ENCODE measurements at places on chromosomes 7 and 10.
A peak's percentile ranks its signal among the peaks of the same experiment; 100 is the strongest.

DNA sequence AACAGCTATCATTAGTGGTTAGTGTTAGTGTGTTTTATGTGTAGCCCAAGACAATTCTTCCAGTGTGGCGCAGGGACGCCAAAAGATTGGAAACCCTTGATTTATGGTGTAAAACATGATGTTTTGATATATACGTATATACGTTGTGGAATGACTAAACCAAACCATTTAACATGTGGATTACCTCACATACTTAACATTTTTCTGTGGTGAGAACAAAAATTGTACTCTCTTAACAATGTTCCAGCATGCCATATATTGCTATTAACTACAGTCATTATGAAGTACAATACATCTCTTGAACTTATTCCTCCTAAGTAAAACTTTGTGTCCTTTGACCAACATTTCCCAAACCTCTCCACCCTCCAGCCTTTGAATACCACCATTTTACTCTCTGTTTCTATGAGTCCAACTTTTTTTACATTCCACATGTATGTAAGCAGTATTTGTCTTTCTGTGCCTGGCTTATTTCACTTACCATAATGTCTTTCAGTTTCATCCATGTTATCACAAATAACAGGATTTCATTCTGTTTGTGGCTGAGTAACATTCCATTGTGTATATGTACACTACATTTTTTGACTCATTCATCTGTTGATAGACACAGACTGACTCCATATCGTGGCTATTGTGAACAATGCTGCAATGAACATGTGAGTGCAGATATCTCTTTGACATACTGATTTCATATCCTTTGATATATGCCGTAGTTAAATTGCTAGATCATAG, 42.2 kb upstream of the MAGI2 start:
- no peak for DNase-seq

DNA sequence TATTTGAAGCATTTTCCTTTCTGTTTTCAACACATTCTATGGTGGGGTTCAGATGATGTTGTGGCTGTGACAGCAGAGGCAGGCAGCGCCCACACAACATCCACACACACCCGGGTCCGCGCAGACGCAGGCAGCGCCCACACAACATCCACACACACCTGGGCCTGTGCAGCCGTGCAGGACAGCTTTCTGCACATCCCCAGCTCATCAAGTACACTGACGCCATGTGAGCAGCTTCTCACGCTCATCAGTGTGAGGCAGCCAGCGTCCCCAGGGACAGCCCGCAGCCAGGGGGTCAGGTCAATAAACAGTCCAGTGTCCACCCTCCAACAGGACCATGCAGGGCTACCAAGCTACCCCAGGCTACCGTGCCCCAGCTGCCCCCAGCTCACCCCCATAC, 272.8 kb upstream of the TCERG1L start:
- no peak for DNase-seq

DNA sequence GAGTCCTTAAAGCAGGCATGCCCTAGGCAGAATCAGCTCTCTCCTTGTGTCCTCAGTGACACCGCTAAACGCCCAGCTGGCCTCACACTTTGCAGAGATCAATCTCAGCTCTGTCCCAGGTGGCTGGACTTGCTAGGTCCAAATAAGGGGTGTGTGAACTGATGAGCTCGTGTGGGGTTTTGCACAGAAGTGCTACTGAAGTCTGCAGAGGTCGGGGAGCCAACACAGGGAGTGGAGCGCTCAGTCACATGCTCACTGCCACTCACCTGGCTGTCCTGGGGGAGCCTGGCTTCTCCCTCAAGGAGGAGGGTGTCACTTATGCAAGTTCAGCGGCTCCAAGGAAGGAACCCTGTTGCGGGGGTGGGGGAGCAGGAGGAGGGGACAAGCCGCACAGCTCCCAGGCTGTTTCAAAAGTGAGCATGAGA, 2.0 kb downstream of the ELN start:
- DNase-seq, result no peak

DNA sequence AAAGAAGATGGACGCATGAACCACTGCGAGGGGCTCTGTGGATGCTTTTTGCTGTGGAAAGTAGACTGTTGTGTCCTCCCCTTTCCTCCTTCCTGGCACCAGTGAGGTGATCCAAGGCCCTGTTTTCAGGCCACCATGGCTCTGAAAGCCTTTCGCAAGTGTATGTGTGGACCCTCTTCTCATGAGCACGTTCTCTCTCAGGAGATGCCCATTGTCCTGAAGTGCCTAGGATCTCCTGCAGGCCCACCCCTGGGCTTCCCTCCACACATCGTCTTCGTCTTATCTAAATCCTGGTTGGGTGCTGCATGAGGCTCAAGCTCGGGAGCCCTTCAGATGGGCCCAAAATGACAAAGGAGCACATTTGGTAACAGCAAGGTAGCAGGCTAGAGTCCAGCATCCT, 188.2 kb downstream of the PTPN20 start:
- no peak for DNase-seq

DNA sequence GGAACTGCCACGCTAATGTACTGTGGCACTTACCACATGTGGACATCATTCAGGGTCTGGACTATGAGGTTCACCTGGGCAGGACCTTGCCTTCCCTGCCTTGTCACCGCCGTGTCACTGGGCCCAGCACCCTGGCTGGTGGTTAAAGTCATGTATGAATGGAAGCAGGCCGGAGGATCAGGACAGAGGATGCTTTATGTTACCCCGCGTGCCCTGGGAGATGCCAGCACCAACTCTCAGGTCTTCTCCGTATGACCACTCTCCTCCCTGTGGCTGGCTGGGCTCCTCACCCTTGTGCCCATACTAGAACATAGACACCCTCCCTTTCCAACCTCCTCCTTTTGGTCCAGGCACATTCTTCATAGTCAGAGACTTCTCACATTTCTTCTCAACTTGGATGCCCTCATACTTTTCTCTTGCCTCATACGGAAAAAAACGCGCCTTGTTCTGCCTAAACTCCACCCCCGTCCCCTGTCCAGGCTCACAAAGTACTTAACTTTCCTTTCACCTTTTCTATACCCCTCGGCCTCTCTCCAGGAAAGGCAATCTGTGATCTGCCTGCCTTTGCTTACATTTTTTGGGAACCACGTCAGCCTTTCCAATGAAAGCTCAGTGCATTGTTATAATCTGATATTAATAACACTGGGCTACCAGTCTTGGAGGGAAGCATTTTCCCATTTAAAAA, 240.0 kb downstream of the TEX36 start:
- DNase-seq, result no peak

GRCh38 chr10:5469353-5470061, 29.9 kb downstream of the CALML5 start:
- DNase-seq, result no peak

DNA sequence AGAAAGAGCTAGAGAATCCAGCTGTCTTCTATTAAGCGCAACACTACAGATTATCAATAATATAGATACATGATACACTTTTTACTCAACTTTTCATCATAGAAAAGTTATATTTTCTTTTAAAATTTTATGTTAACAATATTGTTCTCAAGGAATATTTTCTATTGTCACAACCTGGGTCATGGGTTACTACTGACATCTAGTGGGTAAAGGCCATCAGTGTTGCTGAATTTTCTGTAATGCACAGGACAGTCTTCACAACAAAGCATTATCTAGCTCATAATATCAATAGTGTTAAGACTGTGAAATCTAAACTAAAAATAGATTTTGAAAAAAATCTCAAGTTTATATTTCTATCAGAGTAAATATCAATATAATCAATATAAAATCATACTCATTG, 209.8 kb downstream of the ZNF33B start:
- no peak for DNase-seq

GRCh38 chr7:69602522-69602921, 4.2 kb downstream of the AUTS2 start:
- no peak for DNase-seq

DNA sequence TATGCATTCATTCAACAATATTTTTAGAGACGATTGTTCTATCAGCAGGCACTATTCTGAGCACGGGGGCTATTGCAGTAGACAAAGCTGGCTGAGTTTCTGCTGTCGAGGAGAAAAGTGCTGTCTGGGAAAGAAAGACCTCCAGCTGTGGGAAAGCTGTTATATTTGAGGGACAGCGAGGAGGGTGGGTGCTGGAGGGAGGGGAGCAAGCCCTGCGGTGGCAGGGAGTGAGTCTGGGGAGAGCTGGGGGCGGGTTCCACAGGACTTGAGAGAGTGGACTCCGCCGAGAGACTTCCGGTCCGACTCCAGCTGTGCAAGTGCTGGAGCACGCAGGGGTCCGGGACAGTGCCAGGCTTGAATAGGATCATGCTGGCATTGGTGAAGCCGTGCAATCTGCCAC, 602.1 kb upstream of the FOXK1 start:
- no peak for DNase-seq

DNA sequence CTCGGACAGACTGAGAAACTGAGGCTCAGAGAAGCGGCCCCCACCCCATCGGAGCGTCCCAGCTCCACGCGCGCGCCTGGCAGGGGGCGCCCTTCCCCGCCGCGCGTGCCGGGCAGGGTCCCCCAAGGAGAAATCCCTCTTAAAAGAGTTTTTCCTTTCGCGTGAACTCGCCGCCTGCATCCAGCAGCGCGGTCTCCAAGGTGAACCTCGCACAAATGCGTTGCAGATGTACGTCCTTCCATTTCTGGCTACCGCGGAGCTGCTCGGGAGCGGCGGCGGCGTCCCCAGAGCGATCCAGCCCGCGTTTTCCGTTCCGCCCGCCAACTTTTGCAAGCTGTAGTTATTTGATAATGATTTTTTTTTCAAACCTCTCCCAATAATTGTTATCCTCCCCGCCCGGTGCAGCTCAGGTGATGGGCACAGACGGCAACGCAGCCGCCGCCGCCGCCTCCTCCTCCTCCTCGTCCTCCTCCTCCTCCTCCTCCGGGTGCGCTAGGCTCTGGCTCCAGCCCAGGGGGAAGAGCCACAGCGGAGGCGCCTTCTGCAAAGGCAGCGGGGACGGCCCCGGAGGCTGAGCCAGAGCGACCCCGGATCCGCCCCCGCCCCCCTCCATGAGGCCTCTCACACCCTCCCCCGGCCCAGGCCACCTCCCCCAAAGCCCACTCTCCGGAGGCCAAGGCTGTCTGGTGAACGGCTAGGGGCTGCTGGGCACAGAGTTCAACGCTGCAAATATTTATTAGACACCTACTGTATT, 74.0 kb upstream of the CUX1 start:
- peak; percentile 56 for DNase-seq

Data from H54 (cell line).